RCC 7860 (cell line): ENCODE measurements at places on chromosomes 11 and 22.

DNA sequence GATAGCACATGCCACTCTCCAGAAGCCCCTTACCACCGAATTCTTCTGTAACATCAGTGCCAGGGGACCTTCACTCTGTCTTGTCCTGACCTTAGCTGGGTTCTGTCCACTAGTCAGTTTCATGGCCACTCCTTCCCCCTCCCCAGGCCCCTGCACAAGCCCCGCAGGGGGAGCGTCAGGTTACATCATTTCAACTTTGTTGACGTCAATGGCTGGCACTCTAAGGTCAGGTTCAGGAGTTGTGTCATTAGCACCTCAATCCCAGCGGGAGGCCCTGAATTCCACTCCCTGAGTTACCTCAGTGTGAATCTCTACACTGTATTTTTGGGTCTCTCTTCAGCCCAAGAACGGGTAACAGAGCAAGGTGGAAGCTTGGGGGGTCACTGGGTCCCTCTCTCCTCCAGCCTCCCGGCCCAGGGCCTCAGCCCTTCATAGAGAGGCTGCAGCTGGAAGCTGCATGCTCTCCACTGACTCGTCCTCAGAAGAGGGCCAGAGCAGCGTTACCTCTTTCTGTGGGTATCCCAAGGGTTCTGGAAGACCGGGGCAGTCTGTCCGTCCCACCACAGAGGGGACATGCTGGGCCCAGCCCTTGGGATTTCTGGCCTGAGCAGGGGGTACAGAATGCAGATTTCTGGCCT is 10.3 kb downstream of the USH1C start:
- DNase-seq: no peak

DNA sequence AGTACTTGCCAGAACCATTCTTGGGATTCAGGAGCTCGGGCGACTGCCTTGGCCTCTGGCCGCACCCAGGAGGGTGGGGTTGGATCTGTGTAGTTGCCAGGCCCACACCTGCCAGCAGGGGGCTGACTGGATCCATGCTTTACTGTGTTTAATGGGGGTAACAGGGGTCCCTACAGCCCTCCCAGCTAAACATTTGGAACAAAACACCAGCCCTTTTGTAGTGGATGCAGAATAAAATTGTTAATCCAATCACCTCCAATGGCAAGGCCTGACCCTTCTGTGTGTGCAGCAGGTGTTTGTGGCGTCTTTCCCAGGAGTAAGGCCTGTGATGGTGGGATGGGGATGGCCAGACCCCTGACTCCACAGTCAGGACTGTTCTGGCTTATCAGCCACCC is 22.5 kb downstream of the SUN2 start:
- no peak for DNase-seq

DNA sequence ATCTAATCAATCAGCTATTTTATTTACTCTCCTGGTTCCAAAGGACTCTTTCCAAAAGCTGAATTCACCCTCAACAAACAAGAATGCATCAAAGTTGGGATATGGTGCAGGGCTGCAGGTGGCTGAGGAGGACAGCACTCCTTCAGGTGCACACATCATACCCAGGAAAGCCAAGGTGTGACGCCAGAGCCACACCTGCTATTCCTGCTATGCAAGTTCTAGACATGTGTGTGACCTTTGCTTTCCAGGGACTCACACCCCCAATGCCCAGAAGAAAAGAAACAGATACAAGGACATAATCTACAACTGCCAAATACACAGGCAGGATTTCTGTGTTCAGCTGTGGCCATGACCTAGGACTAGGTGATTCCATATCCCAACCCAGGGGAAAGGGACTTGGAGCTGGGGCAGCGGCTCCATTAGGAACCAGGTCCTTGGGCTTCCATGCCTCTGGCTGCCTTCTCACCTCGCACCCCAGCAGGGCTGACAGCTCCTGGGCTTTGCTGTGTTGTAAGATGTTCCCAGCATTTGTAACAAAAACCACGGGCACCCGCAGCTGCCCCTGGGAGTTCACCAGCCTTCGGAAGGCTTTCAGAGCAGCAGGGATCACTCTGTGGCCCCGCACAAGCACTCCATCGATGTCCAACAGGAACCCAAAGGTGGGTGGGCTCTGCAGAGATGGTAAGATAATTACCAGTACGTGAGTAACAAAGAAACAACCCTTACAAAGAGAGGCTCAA is 9.8 kb downstream of the HDHD5 start:
- no peak for DNase-seq

GRCh38 chr11:57340039-57340615 is 2.0 kb downstream of the P2RX3 start:
- no peak for DNase-seq

DNA sequence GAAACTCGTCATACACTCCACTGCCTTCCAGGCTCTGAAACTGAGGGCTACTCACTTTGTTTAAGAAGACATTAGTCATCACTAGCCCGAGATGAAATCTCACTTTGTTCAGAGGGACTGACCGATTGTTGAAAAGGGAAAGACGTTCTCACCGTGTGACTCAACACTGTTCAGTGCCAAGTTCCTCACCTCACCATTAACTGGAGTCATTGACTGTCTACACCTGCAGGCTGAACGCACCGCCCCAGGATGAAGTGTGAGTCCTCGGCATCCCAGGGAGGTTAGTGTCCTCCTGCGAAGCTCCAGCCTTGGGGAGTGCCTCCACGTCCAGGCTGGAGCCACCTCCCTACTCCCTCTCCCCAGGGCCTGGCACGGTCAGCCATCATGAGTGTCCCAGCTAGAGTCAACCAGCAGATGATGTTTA is 30.4 kb downstream of the FADD start:
- DNase-seq: peak; percentile 92

DNA sequence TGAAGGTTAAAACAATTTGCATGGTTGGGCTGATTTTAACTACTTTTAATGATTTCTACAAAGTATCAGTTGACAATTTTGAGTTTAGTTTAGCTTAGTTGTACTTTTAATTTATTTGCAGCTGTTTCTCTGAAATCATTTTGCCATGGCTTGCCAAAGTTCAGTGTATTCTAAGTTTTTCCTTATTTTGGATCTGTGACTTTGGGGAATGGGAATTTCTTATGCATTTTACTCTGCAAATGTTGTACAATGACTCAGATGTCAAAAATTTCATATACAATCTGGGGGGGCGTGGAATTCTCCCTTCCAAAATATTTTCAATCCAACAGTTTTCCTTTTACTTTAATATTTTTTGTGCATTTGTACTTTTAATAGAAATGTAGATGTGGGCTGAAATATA is 8.9 kb upstream of the DCHS1 start:
- no peak for DNase-seq

- DNase-seq: no peak
Measured at GRCh38 chr11:134610116-134610910, 198.3 kb upstream of the B3GAT1 start.

- no peak for DNase-seq
Measured at GRCh38 chr11:70671611-70672010, 273.3 kb downstream of the CTTN start.

- DNase-seq: no peak
Measured at GRCh38 chr11:85863855-85864254, 8.7 kb downstream of the CCDC83 start.

DNA sequence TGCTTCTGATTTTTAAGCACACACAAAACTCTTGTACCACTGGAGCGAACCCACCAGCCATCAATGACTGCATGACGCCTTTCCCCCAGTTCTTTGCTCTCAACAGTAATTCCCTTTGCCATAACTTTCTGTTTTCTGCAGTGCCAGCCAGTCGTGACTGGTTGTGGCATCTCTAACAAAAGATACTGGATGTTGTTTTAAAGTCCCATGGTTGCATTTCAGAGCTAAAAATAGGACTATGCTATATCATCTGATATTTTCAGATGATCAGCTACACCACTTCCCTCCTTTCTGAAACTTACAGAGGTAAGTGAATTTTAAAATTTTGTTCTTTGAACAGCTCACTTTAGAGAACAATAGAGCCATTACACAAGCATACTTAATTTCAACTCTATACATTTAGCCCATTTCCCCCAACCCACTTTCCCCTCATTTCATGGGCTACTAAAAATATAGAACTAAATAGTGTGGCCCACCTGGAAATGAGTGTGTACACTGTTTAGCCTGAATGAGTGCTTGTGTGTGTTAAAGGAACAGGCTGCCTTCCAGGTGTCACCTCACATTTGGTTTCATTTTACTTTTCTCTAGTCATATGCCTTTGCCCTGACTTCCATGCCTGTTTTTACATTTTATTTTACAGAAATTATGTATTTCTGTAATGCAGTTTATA is 136.9 kb upstream of the ZC3H12C start:
- DNase-seq: no peak

DNA sequence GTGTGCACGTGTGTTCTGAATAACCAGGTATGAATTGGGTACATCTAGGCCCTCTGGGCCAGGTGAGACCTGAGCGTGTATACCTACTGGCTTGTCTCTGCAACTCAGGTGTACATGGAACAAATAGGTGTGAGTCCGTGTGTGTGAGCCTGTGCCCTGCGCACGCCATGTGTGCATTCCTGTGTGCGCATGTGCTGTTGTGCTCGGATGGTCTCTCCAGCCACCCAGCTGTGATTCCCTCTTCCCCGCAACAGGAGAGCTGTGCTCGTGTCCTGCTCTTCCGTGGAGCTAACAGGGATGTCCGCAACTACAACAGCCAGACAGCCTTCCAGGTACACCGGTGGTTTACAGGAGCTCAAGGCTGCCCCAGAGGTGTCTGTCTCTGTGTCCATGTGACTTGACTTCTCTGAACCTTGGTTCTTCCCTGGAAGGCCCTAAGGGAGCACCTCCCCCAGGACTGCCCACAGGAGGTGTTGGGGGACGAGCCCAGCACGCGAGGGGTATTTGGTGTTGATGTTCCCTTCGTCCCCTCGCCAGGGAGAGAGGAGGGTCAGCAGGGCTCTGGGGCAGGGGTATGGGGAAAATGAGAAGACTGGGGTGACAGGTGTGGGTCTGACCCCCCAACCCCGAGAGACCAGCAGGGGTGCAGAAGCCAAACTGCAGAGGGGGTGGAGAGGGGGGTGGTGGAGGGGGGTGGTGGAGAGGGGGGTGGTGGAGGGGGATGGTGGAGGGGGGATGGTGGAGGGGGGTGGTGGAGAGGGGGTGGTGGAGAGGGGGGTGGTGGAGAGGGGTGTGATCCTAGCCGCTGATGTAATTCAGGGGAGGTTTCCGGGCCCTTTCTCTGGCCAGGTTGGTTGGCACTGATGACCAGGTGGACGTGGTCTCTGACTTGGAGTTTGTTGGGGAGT is 10.7 kb downstream of the SHANK3 start:
- no peak for DNase-seq

DNA sequence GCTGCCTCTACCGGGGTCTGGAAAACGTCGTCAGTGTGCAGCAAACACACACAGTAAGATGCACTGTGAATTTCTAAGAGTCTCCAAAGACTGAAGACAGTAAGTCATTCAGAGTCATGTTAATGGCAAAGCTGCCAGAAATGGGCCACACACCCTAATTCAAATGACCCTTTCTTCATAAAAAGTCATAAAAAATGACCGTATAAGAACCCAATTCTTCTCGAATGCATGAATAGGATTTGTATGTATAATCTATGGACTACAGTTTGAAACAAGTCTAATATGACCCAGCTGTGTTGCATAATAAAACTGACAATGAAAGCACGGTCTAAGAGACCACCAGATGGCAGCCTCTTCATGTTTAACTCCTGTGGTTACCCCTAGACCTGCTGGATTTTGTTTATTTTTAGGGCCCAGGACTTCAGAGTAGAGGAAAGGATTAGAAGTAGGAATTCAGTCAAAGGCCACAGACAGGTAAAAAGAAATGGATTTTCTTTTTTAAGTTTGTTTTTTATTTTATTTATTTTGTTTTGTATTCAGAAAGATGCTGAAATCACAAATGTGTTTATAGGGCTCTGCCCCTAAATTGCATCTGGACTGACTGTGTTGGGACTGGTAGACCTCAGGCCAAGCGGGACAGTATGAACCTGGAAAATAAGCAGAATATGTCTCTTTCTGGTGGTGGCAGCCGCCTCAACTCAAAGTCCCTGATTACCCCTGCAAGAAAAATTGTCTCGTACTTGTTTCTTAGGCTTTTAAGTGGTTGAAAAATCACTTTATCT is 32.1 kb upstream of the SLC5A12 start:
- no peak for DNase-seq

GRCh38 chr11:13210424-13210823 is 67.2 kb upstream of the BMAL1 start:
- peak; percentile 67 for DNase-seq

GRCh38 chr11:35158701-35159510 is 19.9 kb downstream of the CD44 start:
- no peak for DNase-seq

DNA sequence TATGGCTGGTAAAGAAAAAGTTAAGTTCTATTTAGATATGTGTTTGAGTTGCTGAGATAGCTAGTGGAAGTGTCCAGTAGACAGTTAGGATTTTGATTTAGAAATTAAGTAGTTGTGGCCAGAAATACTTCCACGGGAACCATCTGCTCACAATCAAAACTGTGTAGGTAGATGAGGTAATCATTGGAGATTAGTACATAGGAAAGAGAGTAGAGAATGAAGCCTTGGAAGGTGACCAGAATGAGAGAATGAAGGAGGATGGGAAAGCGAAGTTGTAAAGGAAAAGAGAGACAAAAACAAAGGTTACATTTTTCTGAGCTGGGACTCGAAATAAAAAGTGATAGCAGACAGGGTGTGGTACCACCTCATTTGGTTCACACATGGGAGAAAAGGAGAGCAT is 296.9 kb upstream of the SORL1-AS1 start:
- DNase-seq: no peak

GRCh38 chr11:57320719-57321387 is 3.9 kb downstream of the TNKS1BP1 start:
- DNase-seq: no peak

DNA sequence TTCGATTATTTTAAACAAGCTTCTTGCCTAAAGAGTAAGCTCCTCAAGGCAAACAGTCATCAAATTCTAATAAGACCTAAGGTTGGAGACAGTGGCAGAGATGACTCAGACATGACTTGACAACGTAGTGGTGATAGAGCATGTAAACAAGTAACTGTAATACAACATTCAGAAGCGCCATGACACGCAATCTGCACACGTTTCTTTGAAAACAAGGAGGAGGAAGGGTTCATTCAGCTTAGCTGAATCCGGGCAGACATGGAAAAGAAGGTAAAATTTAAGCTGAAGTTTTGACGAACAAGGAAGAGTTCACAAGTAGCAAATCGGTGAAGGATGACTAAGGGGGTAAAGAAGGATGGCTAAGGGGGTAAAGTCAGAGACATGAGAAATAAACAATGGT is 152.4 kb upstream of the ZC3H12C start:
- DNase-seq: peak; percentile 87

DNA sequence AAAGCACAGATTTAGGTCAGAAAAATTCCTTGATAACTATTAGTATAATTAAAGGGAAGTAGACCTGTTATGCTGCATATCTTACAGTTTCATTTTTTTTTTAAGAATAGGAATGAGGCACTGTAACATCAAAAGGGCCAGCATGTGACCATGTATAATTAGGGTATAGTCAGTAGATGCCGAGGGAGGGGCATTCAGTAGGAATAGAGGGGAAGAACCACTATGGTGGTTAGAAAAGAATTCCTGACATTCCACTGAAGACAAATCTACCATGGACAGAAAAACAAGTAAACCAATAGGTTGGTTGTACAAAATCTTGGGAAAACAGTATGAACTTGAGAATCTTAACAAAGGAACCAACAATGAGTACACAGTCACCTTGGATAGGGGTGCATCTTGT is 78.4 kb upstream of the CCDC179 start:
- no peak for DNase-seq
